ENCODE measurements at places on chromosomes 3 and 15.

- no peak for DNase-seq
These were observed 153.8 kb downstream of the IGF1R start for GRCh38 chr15:98802187-98802586.

DNA sequence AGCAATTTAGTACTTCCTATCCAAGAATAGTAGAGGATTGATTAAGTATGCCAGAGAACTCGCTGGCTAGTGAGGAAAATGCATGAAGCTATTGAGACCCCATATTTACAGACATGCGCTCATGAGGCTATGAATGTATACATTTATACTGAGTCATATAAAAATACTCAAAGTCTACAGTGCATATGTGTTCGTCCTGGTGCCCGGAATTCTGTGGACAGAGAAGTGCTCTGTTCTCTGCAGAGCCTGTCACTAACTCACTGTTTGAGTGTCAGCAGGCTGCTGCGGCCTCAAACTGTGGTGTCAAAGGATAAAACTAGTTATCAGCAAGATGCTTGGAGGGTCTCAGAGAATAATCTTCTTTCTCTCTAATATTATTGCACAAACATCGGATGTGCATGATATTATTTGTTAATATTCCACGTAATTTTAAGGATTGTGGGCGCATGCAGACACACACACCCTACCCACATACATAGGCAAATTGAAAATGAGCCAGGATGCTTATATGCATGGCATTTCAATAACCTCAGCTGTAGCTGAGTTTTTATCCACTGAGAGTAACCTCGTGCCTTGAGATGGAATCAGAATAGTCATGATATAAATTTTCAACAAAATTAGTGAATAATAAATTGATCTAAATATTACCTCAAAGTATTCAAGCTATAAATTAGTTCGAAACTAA, 50.0 kb upstream of the TSC22D2 start:
- no peak for DNase-seq

GRCh38 chr15:60865507-60865906, 363.6 kb downstream of the RORA start:
- no peak for DNase-seq

DNA sequence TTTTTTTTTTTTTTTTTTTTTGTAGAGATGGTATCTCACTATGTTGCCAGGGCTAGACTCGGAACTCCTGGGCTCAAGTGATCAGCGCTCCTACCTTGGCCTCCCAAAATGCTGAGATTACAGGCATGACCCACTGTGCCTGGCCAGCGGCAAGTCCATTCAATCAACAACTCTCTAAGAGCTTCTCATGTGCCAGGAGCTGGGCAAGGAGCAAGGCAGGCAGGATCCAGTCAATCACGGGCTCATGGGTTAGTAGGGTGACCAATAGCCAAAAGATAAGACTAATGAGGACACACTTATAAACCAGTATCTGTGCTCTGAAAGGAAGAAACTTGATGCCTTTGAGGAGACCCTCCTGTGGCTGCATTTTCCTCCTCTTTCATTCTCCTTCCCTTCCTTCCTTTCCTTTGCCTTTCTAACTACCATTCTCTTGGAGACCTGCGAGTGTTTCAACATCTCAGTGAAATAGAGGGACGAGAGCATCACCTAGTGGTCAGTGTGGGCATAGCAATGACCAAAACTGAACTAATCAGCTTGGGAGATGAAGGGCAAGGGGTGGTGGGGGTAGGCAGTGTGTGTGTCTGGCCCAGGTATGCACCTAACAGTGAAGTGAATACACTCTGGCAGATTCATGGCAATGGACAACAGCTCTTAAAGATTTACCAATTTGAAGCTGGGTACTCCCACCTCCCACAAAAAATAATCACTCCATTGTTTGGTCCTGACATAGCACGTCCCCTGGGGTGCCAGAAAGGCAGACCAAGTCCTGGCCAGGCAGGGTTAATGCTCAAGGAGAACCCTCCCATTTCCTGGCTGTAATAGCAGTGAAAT, 6.3 kb downstream of the RPP25 start:
- peak; percentile 75 for DNase-seq

DNA sequence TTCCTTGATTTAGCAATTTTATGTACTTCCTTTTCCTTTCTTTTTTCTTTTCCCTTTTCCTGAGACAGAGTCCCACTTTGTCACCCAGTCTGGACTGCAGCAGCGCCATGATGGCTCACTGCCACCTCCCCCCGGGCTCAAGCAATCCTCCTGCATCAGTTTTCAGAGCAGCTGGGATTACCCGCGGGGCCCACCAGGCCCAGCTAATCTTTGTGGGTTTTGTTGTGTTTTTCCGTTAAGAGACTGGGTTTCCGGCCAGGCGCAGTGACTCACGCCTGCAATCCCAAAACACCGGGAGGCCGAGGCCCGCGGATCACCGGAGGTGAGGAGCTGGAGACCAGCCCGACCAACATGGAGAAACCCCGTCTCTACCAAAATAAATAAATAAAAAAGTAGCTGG, 17.7 kb downstream of the GOLGA8S start:
- no peak for DNase-seq

All from stimulated activated CD4-positive, alpha-beta T cell treated with anti-CD3 and anti-CD28 coated beads, TNF-alpha, amount 100 ng/mL, for 24 hours (primary cell).